ENCODE measurements at places on chromosomes 5 and 9.

DNA sequence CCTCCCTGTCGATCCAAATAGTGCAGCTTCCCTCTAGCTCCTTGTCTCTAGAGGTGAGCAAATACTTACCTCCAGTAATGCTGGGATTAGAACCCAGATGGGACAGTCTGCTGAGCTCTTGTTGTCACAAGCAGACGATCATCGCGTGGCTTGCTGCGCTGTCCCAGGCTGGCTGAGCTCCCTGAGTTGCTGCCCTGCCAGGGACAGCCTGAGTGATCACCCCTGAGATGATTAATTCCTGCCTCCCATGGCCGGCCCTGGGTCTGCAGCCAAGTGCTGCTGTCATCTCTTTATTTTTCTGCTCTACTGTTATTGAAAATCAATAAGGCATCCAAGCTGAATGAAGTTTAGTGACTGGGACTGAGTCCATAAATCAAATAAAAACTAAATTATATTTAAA is 94.0 kb upstream of the ALDH1B1 start:
- DNase-seq = no peak

DNA sequence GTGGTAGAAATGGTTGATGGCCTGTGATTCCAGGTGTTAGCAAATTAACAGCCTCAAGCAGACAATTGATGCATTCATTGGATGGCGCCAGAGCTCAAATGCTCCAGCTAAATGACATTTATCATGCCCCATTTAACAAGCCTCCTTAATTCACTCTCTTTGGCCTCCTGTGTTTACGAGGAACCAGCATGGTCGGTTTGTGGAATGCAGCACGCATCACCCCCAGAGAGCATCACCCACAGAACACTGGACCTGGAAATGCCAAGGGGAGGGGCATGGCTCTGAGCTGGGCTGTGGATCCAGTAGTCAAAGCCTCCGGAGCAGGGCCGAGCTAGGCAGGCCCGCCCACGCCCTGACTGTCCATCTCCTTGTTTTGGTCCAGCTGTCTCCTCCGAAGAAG is 434.0 kb downstream of the GADD45G start:
- DNase-seq = no peak

- no peak for DNase-seq
Measured at GRCh38 chr5:144583541-144584449, 413.1 kb downstream of the KCTD16 start.

DNA sequence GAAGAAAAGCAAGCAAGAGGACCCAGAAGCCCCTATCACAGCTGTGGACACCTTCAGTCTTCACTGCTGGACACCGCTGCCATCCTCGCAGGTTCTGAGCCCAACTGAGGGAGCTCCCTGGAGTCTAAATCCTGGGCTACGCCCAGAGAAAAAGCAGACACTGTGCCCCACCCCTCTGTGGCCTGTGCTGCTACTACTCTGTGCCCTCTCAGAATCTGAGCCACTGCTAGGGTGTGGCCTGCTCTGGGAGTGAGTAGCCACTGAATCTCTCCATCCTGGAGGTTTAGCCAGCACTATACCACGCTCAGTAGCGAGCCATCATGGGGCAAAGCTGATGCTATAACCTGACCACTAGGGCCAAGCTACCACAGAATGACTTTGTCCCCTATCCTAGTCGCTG is 338.2 kb downstream of the NPR3 start:
- no peak for DNase-seq

DNA sequence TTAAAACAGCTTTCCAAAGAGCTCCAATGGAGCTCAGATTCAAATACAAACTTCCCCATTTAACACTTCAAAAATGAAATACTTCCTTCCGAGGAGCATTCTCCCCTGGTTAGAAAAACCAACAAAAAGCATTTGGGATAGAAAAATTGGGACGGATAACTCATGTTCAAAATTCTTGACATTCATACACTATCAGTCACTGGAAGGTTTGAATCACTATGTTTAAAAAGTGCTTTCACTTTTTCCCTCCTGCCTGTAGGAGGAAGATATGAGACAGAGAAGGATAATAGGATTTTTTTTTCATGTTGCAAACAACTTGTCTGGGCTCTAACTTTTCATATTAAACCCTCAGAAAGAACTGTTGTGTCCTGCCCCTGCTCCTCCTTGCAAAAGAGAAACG is 412.0 kb downstream of the ACTL7B start:
- no peak for DNase-seq

DNA sequence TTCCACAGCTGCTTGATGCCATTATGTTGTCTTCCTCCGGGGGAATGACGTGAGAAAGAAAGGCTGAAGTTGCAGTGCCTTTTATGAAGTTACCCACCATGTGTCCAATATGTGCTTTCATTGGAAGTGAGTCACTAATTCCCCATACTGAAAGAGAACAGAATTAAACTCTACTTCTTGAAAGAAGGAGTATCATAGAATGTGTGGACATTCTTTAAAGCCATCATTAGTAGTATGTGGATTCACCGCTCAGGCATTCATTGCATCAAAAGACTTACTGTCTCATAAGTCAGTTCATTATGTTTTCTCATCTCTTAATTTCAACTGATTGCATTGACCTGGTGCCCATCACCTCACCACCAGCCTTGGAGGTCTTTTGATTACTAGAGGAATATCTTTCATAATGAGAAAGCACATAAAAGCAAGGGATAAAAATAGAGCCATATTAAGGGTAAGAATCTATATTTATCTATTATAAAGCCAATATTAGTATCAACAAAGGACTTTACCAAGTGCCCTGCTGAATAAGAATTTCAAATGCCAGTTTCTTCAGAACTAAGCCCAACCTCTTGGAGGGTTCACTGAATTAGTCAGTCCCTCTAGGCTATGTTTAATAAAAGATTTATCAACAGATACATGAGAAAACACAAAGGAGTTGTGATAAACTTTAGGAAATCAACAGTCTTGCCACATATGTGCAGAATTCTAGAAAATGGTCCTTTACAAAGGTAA is 516.1 kb downstream of the NTRK2 start:
- no peak for DNase-seq

DNA sequence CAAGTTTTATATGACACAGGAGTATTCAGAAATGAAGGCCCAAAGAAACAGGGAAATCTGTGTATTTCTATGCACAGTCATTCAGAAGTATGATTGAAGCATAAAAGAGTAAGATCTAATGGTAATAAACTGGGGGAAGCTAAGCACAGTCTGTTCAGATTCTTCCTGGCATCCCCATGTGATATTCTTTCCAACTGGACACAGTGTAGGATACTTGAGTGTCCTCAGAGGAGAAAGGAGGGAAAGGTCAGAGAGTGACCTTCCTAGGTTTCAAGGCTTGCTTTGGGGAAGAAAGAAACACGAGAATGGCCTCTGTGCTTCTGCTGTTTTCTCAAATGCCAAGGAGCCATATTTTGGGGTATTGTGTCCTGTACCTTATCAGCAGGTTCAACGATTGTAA is 1798.4 kb upstream of the WWC1 start:
- DNase-seq = no peak

- peak; percentile 75 for DNase-seq
Measured at GRCh38 chr9:135504262-135505243, 4.1 kb downstream of the MRPS2 start.

DNA sequence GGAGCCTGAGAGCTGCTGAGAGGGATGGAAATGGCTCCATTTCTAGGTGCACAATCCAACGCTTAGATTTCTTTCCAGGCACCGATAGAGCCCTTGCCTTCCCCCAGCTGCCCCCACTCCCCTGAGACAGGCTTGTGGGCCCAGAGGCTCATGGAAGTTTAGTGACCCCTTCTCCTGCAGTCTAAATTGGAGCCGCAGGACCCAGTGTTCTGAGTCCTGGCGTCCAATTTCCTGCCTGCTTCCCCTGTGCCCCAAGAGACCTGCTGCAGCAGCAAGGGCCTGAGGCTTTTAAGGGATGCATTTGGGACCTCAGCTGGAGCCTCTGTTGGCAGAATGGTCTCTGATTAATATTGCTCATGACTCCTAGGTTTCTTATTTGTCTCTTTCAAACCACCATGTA is 61.7 kb downstream of the RGS3 start:
- no peak for DNase-seq

DNA sequence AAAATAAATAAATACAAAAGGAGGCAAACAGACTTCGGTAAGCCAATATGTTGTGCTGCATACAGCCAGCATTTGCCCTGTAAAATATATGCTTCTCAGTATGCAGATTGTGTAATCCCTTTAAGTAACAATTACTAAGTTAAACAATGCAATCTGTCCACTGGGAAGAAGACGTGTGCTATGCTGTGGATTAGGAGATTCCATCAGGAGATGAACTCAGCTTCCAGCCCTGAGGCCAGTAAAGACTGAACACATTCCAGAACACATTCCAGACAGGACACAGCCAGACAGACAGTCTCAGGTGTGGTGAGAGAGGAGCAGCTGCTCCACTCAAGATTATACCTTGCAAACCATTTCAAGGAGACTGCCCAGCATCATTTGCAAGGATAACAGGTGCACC is 97.8 kb downstream of the MPDZ start:
- no peak for DNase-seq

GRCh38 chr9:84751921-84752320 is 82.4 kb downstream of the NTRK2 start:
- DNase-seq = no peak

GRCh38 chr5:175444905-175445456 is 999 bp upstream of the DRD1 start:
- no peak for DNase-seq

DNA sequence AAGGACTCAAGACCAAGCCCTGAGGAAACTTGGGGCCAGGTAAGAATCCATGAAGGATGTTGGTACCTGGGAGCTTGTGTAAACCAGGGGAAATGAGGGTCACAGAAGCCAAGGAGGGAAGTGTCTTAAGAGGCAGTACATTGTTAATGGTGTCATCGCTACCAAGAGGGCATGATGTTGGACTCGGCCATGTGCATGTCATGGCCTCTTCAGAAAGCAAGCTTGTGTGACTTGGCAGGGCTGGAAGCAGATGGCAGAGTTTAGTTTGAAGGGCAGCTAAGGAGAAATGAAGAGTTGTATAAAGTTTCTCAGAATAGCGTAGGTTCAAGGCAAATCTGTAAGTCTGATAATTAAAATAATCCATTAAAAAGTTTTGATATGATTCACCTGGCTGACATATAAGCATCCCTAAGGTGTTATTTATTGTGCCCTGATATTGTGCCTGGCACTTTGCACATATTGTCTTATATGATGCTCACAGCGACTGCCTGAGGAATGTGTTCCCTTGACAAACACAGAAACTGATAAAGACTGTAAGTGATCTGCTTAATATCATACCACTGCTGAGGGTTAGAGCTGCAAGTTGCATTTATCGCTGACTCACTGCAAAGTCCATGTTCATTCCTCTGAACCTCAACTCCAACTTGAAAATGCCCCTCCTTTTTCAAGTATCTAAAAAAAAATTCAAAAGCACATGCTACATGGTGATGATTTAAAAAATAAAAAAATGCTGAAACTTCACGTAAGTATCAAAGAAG is 81.3 kb upstream of the PTPN3 start:
- DNase-seq = no peak

DNA sequence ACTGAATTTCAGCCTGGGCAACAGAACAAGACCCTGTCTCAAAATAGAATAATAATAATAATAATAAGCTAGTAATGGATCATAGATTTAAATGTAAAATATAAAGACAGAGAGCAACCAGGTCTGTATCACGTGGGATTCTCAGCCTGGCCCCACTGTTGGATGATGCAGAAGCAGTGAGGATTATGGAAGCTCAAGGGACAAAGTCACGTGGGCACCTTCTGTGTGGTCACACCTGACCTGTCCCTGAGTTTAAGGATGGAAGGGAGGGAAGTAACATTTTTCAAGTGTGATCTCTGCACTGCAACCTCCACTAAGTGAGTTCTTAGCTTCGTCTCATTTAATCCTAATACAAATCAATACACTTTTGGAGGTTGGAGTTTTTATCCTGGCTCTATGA is 212.5 kb upstream of the IER5L start:
- no peak for DNase-seq

DNA sequence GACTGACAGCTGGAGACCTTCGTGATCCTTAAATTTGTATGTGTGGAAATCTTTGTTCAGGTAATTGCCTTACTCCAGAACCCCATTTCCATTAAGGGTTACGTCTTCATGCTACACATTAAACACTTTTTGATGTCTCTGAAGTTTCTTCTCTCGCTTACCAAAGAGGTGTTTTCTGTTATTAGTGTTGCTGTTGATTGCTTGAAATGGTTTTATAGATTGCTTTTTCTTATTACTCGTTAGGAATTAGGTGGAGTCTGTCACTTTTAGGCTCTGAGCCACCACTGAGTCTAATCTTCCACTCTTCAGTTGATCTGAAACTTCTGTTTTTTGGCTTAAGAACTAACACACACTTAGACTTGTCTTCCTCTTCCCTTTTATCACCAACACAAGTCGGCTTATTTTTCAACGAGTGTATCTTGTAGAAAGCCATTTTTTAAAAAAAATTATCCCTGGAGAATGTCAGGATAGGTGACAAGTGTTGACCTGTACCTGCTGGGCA is 62.2 kb upstream of the PPARGC1B start:
- DNase-seq = no peak

DNA sequence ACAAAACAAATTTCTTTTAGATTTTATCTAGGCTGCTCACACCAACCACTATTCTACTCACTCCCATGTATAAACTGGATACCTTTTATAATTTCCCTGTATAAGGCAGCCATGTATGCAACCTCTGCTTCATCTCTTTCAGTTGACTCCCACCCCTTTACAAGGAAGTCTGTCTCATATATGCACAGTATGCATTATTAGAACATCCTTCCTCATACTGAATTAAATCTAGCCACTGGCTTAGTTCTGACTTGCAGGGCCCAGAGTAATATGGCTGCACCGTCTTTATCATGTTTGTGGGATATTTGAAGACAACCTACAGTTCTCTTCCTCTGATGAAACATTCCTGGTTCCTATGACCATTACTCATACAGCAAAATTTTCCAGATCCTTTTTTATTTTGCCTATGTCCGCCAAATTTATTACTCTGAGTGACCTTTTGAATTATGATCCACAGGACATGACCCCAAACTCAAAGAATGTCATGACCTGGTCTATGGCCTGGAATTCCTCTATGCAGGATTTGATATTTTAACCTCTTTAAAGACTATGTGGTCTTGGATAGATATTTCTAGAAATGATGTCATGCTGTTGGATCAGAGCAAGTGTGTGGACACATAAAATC is 76.6 kb upstream of the ITGA1 start:
- no peak for DNase-seq

DNA sequence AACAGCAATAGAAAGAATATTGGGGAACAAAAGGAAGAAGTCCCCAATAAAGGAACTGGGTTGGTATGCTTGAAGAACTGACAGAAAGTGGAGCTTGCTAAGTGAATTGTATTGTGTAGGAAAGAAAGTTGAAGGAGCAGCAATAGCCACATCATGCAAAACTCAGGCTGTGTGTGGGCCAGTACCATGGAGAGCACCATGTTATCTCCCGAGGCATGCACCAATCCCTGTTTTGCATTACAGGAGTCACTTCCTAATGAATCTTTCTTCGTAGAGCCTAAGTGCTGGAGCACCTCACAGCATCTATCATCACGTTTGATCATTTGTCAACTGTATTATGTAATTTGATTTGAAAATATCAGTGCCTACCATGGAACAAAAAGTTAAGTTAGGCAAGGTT is 137.7 kb upstream of the NMUR2 start:
- no peak for DNase-seq

GRCh38 chr5:168328814-168329213 is 37.4 kb downstream of the WWC1 start:
- peak; percentile 29 for DNase-seq
